ENCODE measurements at places on chromosomes 7 and 10. TPM values are rescaled to one million over a fixed set of nuclear protein-coding genes. Genes with fewer than 3 reads are reported as not detected.

Gene HMX3
- total RNA-seq = not detected

Gene WNT8B
- not detected for total RNA-seq

Gene NXPH1
- not detected for total RNA-seq

Gene TSPAN15
- 137 TPM for total RNA-seq

Gene FAM24A
- total RNA-seq = not detected

Gene MYO3A
- 0.14 TPM for total RNA-seq

DNA sequence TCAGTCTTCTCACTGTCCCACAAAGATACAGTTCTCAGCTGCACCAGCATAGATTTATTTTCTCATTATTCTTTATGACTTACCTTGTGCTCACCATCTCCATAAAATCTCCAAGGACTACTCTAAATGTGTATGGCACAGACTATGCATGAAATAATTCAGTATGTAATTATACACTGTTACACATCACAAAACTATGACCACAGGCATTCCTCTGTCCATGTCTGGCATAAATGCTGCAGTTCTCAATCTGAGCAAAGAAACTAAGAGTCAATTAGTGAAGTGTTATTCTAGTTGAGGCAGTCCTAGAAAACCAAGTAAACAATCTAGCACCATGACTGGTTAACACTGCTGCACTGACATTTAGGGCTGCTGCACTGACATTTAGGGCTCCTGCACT, 2.7 kb downstream of the CYCS start:
- peaks cover 80% of the 10 kb centered on the region for H3K36me3 ChIP-seq
- H3K27me3 ChIP-seq = peaks cover 5% of the 10 kb centered on the region
- H3K4me3 ChIP-seq = no peak overlapping the region
- H3K27ac ChIP-seq = peak overlapping the region; percentile 65
- H3K4me1 ChIP-seq = peaks cover 11% of the 10 kb centered on the region

DNA sequence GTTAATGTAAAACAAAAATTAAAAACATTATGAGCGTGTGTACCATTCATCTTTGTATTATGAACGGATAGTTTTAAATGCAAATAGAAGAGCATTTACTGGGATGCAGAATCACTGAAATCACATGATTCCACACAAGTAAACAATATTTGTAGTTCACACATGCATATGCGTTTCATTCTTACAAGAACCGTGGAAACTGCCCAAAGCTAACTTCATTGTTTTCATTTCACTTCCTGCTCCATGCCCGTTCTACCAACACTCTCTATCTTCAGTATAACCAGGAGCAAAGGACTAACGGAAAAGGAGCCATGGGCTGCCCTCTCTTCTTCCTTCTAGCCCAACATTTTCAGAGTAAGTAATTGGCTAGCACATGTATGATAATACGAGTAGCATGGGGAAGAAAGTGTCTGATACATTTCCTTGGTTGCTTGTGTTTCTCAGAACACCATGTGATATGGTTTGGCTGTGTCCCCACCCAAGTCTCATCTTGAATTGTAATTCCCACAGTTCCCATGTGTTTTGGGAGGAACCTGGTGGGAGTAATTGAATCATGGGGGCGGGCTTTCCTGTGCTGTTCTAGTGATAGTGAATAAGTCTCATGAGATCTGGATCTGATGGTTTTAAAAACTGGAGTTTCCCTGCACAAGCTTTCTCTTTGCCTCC, 38.8 kb downstream of the ZNF783 start:
- peaks cover 31% of the 10 kb centered on the region for H3K27me3 ChIP-seq
- H3K36me3 ChIP-seq = no peaks in the 10 kb centered on the region
- H3K4me3 ChIP-seq = no peak overlapping the region
- no peak for DNase-seq
- no peak overlapping the region for H3K27ac ChIP-seq
- no peaks in the 10 kb centered on the region for H3K4me1 ChIP-seq

DNA sequence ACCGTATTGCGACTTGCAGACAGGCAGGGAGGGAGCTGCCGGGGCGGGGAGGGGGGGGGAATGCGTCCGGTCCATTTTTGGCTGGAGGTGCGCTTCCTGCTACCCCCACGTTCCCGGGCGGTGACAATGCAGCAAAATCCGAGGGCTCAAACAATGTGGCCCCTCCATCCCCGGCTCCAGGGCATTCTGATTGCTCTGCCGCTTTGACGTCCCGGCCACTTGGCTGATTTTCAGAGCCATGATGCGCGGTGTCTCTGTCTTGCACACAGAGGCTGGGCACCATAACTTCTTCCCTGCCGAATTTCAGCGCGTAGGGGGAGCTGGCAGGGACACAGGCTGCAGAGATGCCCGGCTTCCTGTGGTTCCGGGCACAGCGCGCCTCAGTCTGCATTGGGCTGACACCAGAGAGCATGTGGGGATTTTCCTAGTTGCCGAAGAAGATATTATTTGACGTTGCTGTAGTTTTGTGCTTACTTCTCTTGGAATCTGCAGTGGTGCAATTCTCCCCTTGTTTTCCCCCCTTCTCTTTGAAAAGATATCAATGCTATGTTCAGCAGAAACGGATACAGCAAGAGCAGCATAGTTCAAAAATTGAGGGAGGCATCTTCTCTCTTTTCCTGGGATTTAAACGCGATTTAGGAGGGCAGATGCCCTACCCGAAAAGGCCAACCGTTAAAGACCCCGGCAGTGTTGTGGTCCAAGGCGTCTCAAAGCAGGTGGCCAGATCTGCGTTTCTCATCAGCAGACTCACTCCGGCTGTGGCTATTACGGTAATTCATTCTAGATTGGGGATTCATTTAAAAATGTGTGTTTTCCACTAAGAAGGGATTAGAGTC, 1.4 kb downstream of the HECW1 start:
- H3K27me3 ChIP-seq = peaks cover 70% of the 10 kb centered on the region
- no peak for DNase-seq
- no peaks in the 10 kb centered on the region for H3K4me1 ChIP-seq
- H3K4me3 ChIP-seq = no peak overlapping the region

GRCh38 chr7:111056371-111056770, 34.6 kb upstream of the LRRN3 start:
- no peaks in the 10 kb centered on the region for H3K36me3 ChIP-seq
- no peak for DNase-seq
- no peaks in the 10 kb centered on the region for H3K4me1 ChIP-seq
- H3K27me3 ChIP-seq = no peaks in the 10 kb centered on the region
- no peak overlapping the region for H3K27ac ChIP-seq

DNA sequence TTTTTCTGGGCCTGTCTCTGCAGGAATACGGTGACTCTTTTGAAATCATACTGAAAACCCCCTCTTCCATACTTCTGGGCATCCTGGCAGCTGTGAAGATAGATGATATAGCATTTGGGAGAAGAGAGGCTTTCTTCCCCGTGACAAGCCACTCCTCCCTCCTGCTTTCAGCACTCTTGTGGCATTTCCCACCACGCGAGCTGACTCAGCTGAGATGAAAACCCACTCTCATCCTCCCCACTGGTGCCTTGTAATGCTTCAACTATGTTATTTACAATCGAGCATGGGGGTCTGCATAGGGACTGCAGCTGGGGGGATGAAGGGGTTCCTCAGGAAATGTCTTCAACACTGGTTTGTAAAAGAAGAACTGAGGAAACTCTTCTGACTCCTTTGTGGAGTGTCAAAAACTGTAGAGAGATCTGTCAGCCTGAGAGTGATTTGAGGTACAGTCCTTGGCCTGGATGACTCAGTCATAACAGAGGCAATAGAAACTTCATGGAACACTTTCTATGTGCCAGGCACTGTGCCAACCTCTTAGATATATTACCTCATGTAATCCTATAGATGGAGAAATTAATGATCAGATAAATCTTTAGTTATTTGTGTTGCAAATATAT, 1.7 kb upstream of the TBATA start:
- no peaks in the 10 kb centered on the region for H3K36me3 ChIP-seq
- H3K27me3 ChIP-seq = peaks cover 84% of the 10 kb centered on the region
- DNase-seq = no peak
- H3K27ac ChIP-seq = no peak overlapping the region
- no peak overlapping the region for H3K4me3 ChIP-seq

- no peaks in the 10 kb centered on the region for H3K4me1 ChIP-seq
- H3K27me3 ChIP-seq = no peaks in the 10 kb centered on the region
Observed at GRCh38 chr10:1440897-1441296, 296.4 kb downstream of the ADARB2 start.

GRCh38 chr7:79285756-79286155, 167.7 kb downstream of the MAGI2 start:
- H3K4me3 ChIP-seq = no peak overlapping the region
- peaks cover 18% of the 10 kb centered on the region for H3K4me1 ChIP-seq
- H3K27ac ChIP-seq = no peak overlapping the region
- no peak for DNase-seq

DNA sequence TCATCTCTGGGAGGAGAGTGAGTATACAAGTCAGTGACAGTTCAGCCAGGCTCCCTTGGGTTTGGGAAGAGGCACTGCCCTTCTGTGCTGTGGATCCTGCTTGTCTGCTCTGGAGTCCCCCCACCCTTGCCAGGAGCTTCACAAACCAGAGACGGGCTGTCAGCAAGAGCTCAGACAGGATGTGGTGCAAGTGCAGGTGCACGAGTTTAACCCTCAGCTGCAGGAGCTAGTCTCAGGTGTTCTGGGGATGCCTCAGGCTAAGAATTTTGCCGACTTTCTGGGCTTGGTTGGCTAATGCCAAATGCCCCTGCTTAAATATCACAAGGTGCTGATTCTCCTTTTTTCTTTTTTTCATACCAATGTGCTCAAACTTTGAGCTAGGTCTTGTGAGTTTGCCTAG, 22.3 kb downstream of the ZNF783 start:
- DNase-seq = no peak
- H3K4me3 ChIP-seq = peak overlapping the region; percentile 92

DNA sequence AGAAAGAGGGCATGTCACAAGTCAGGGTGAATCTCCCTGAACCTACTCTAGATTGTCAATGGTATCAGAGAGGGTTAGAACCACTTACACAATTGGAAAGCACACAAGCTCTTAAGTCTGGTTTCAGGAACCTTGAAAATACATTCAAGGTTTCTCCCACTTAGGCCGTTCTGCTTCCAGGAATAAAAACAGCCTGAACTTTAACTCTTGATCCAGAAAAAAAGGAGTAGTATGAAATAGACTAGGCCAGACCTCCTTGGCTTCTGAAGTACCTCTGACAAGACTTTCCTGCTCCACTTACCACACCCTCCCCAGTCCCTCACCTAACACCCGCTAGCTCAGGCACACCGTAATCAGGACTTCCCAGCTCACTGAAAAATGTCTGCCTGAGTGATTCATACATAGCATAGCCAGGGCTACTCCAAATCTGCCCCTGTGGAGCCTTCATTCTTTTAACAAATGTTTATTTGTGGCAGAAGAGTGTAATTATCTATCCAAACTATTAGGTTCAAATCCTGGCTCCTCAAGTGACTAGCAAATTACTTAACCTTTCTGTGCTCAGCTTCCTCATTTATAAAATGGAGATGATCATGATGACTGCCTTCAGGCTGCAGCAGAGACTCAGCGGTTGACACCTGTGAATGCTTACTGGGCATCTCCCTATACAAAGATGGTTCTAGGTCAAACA, 30.3 kb upstream of the IL6 start:
- peaks cover 32% of the 10 kb centered on the region for H3K4me1 ChIP-seq
- H3K4me3 ChIP-seq = no peak overlapping the region

DNA sequence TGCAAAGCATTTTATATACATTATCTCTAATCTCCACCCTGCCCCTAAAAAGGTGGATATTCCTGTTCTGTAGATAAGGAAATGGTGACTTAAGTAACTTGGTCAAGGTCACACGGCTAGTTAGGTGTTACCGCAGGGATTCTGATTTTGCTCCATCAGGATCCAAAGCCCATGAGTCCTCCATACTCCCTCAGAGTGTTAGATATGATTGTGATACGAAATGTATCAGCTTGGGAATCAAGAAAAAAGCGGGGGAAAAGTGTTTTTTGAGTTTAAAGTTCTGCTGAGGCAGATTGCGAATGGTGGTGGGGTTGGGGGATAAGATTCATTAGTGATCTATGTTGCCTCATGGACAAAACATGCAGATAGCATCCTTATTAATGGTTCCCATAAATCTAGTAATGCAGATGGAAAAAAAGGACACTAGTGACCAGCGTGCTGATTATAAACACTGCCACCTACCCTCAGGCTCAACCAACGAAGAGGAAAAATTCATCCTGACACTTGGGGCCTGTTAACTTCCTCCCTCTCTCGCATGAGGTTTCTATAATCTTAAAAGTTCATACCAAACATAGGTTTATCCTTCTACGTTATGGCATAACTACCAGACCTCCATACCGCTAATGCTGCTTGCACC, 2.3 kb downstream of the ICA1 start:
- H3K27me3 ChIP-seq = no peaks in the 10 kb centered on the region
- peaks cover 10% of the 10 kb centered on the region for H3K4me1 ChIP-seq
- H3K4me3 ChIP-seq = no peak overlapping the region
- no peak for DNase-seq

GRCh38 chr7:45050198-45050597, 38.6 kb downstream of the NACAD start:
- H3K27me3 ChIP-seq = no peaks in the 10 kb centered on the region
- H3K36me3 ChIP-seq = peaks cover 6% of the 10 kb centered on the region
- no peak for DNase-seq
- no peak overlapping the region for H3K27ac ChIP-seq

GRCh38 chr10:8316284-8316683, 261.8 kb downstream of the GATA3 start:
- no peak overlapping the region for H3K4me3 ChIP-seq
- H3K36me3 ChIP-seq = no peaks in the 10 kb centered on the region
- no peak overlapping the region for H3K27ac ChIP-seq
- no peaks in the 10 kb centered on the region for H3K27me3 ChIP-seq

DNA sequence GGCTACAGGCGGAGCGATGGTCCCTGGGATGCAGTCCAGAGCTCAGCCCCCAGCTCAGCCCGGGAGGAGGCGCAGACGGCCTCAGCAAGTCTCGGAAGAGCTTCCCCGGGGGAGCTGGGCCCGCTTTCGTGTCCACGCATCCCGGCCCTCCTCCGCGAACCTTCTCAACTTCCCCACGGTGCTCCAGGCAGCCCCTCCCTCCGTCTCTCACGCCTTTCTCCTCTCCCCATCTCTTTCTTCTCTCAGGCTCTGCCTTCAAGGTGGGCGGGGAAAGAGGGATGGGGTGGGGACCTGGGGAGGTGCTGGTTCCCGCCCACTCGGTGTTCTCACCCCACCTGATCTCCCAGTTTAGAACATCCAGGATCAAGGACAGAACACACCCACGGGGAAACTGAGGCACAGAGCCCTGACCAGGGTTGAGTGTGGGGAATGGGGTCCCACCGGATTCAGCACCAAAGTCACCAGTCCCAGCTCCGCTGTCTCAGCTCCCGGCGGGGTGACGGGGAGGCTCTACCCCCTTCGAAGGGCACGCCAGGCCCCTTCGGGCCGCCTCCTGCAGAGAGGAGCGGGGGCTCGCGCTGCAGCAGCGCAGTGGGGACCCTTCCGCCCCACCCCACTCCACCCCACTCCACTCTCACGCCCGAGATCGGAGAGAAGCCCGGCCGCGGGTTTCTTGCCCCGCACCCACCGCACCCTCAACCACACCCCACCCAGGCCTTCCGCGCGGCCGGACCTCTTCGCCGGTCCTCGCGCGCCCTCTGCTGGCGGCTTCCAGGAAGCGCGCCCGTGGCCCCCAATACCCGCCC, 18.2 kb downstream of the POLL start:
- peaks cover 66% of the 10 kb centered on the region for H3K27me3 ChIP-seq
- no peaks in the 10 kb centered on the region for H3K4me1 ChIP-seq
- H3K27ac ChIP-seq = no peak overlapping the region

All from Calu3 (cell line).